HCEC 1CT (cell line): ENCODE measurements at places on chromosomes 13 and 19.

- no peak for DNase-seq
Observed at GRCh38 chr13:45949161-45949560, 97.6 kb upstream of the SIAH3 start.

GRCh38 chr13:33244907-33245287 is 40.7 kb downstream of the STARD13 start:
- no peak for DNase-seq

GRCh38 chr13:109204657-109205056 is 575.2 kb downstream of the MYO16 start:
- DNase-seq: no peak

- no peak for DNase-seq
Observed at GRCh38 chr13:76474966-76475365, 411.2 kb downstream of the KCTD12 start.

- DNase-seq: no peak
Observed at GRCh38 chr13:41137241-41137640, 4.6 kb upstream of the KBTBD6 start.

DNA sequence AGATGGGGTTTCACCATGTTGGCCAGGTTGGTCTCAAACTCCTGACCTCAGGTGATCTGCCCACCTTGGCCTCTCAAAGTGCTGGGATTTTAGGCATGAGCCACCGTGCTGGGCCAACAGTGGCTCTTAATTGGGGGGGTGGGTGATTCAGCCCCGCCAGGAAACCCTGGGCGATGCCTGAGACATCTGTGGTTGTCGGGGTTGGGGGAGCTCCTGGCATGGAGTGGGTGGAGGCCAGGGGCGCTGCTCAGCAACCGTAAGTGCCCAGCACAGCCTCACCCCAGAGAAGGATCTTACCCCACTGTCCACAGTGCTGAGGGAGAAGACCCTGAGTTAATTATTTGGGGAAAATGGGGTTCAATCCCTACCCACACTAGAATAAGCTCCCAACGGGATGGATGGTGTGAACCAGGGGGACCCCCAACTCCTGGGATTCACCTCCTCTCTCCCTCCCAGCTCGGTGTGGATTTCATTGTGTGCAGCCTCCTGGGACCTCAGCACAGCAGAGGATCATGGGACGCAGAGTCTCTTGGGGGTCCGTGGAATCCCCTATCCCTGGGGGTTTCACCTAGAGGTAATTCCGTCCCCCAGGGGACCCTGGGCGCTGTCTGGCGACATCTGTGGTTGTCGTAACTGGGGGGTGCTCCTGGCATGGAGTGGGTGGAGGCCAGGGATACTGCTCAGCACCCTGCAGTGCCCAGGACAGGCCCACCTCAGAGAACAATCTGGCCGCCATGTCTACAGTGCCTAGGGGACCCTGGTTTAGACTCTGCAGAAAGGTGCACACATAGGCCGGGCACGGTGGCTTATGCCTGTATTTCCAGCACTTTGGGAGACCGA is 68.9 kb downstream of the GADD45B start:
- no peak for DNase-seq

DNA sequence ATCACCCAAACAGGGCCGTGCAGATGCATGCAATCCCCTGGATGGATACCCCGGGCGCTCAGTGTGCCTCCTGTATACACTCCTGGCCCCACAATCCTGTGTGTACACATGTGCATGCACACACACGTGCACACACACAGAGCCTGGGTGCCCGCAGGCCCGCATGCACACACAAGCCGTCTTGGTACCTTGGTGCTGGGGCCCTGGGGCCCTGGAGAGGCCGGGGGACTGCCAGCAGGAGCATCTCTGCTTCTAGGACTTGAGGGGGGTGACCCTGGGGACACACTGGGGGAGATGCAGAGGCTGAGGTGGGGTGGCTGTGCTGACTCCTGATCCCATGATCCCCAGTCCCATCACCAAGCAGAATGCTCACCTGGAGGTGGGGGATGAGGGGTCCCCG is 15.6 kb upstream of the EPOR start:
- DNase-seq: no peak

DNA sequence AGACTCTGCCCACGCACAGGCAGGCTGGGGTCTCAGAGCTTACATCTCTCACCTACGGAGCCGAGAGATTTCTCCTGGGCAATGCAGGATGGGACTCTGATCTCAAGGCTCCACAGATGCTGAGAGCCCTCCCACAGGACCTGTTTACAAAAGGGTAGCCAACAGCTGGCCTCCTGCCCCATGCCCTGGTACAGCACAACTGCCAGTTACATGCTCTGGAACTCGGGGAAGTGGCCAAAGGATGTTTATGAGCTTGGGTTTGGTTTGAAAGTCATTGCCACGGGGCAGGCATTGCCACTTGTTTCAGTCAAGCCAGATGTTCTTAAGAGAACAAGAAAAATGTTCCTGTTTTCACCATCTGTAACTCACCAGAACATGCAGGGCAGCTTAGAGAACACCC is 3.5 kb downstream of the DHRS12 start:
- DNase-seq: no peak

- DNase-seq: no peak
Observed at GRCh38 chr19:49441960-49442350, 628 bp upstream of the SLC17A7 start.

DNA sequence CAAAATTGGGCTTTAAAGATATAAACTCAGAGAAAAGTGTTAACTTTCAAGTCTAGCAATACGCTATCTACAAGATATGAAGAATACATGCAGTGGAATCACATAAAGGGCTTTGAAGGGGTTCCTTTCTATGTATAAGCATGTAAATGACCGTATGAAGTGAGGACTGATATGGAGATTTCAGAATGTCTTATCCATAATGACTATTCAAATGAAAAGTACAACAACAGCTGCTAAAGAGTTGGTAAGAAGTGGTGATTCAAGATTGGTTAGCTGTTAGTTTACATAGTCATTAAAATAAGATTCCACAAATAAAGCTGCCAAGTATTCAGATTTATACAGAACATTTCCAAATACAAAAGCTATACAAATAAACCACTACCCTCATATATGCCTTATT is 153.4 kb upstream of the STARD13 start:
- no peak for DNase-seq

DNA sequence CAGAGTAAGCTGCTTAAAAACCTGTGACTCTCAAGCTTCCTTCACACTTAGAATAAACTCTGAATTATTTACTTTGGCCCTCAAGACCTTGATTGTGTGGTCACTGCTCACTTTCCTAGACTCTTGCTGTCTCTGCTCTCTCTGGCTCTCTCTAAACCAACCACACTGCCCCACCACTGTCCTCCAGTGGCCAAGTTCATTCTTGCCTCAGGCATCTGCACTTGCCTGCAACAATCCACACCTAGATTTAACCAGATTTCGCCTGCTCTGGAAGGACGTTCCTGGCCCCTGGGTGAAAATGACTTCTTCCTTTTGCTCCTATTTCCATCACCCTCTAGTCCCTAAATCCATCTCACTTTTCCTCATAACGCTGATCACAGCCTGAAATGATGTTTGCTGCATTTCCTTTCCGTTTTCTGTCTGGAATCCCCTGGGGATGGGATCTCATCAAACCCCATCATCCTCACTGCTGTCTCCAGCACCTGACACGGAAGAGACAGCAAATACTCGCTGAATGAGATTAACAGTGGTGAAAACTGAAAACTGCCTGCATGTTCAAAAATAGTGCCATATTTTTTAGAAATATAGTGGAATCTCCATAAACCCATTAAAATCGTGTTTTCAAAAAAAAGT is 232.6 kb downstream of the UQCRFS1 start:
- DNase-seq: no peak

GRCh38 chr19:9498183-9498902 is at the start of gene ZNF560:
ZNF560 (minus strand) TSS chr19:9498616; CDS start chr19:9475313, 23,303 bp downstream.
- no peak for DNase-seq

DNA sequence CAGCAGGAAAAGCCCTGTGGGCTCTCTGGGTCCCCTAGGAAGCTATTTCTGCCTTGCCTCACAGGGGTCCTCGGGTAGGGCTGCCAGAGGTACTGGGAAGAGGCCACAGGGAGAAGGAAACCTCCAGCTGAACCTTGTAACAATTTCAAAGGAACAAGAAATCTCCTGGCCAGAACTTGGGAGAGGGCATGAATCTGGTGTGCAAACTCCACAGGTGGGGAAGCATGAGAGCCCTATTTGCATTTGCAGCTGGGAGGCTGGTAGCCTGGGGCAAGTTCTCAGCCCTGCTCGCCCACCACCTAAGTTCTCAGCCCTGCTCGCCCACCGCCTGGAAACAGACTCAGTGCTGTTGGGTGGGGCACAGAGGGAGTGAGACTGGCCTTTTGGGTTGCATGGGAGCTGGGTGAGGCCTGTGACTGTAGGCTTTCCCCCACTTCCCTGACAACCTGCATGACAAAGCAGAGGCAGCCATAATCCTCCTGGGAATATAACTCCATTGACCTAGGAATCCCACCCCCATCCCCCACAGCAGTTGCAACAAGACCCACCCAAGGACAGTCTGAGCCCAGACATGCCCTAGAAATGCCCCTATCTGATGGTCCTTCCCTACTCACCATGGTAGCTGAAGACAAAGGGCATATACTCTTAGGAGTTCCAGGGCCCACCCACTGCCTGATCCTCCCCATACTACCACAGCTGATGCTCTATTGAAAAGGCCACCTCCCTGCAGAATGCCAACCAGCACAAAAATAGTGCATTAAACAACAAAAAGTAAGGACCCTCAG is 11.7 kb downstream of the UGGT2 start:
- no peak for DNase-seq

DNA sequence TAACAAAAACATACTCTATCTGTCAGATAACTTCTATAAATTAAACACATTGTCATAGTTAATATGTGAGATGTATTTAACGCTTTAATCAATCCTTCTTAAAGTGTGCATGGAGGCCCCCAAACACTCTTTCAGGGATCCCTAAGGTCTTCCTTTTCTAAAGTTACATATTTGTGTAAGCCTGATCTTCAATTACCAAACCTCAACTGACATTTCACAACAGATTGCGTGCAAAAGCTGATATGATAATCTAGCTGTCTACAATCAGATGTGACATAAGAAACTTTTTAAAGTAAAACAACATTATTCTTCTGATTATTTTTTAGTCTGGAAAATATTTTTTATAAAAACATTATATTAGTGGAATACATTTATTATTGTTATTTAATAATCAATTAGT is 1850.4 kb downstream of the OLFM4 start:
- no peak for DNase-seq

GRCh38 chr19:54209058-54209810 is 8.6 kb downstream of the RPS9 start:
- DNase-seq: peak; percentile 10

DNA sequence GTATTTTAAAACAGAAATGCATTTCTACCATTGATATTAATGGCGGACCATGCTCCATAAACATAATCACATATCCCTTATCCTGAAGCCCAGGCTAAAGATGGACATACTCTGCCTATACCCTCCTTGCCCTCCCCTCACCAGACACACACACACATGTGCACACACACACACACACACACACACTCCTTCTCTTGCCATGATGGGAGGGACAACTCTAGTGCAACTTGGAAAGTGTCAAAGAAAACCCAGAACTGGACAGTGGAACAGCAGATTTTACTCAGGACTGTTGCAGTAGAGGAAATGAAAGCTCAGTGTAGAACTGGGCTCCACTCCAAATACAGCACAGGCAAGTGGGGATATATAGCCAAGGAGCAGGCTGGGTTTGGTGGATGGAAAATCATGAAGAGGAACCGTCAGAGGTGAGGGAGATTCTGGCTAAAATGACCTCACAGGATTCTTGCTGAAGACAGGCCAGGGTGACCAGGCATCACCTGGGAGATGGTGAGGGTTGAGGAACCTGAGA is 40.8 kb downstream of the TNFRSF19 start:
- no peak for DNase-seq

DNA sequence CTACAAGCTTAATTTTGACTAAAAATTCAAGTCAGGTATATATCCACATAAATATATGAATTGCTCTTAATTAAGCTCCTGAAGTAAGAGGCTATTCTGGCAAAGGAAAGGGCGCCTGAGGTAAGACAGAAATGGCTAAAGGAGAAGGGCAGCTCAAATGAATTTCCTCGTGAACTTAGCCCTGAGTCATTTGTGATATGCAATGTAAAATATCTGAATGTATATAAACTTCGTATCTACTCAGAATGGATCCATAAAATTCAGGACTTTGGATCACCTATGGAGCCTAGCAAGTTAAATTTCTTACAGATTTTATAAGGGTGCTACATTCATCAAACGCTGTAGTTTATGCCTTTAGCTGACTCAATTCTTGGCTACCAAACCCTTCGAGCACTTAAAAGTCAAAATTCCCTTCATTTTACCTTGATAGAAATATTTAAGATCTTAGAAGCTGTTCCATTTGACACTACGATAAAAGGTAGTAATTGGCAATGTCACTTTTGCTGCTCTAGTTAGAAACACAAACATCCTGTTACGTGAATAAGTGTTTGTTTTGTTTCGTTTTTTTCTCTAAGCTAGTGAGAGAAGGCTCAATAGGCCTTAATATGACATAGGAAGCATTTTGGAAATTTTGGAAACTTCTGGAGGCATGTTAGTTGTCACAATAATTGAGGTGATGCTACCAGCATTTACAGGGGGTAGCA is 69.2 kb downstream of the DIAPH3 start:
- DNase-seq: no peak

DNA sequence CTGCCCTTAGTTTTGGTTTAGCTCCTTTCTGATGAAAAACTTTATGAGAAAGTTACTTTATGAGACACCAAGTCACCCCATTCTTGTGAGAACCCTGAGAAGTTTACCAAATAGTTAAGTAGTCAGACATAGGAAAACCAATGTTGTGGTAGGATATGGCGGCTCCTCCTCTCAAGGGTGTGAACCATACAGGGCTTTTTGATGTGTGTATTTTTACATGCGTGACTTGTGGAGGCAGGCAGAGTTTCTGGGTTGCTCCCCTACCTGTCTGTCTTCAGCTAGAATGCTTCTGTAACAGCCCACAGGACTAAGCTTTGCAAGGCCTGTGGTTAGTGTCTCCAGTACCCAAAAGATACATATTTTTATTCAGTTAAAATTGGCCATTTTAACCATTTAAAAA is 18.3 kb downstream of the UBAC2 start:
- DNase-seq: no peak

DNA sequence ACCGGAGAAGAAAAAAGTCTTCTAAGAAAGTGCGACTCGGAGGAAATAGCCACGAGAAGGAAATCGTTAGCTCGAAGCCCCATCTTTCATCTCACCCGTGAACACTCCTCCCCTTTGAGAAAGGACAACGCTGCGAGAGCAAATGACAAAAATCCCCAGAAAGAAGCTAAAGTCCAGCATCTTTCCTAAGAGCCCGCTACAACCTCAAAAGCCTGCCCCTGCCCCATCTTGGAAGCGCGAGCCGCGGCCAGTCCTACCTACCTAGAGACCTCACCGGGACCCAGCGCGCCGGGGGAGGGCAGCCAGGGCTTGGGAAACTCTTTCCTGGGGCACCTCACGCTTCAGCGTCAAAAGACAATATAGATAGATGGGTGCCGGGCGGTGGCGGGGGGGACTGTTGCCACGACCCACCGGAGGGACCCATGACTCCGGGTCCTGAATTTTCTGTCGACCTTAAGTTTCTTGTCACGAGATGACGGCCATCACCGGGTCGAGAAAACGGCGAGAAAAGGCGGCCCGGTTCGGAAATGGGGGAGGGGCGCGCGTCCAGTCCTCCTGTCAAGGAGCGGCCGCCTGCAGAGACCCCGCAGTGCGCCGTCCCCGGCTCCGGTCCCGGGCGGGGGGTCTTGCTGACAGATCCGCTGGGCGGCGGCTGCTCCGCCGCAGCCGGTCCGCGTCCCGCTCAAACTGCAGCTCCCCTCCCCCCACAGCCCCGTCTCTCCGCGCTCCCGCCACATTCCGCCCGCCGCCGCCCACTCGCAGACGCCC is 65.9 kb downstream of the KCNRG start:
- no peak for DNase-seq
